Kasumi-1 (cell line): ENCODE measurements at places on chromosomes 6 and 20.

DNA sequence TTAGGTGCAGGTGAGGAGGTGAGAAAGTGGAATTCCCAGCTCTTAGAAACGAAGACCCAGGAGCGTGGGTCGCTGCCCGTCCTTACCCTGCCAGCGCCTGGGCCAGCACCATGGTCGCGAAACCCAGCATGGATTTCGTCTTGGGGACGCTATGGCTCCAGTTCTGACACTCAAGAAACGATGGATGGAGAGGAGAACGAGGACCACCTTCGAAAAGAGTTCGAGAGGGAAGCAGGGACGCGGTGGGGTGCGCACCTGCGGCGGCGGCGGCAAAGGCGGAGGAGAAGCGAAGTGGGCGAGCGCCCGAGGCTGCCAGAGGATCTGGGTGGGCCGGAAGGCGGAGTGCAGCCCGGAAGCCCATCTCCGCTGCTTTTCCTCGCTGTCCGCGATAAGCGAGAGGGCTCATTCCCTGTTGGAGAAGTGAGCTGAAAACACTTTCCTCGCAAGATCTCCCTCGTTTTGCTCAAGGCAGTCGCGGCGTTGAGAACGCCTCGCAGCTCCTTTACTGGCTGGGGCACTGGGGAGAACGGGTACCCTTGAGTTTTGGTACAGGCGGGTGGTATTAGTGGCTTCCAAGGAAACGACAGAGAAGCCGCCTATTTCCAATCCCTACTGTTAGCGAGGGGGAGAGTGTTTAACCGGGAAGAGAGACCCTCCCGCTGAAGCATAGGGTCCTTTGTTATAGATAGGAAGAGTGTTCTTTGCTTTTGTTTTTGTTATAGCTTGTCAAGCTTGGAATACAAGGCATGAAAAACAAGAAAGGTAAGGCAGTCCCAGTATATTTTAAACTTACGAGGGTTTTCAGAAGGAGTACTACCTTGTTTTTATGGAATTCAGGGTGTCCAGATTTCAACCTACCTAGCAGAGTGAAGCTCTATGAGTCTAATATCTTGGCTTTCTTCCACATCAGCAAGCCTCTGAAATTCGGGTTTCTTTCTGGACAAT is 109.5 kb downstream of the TRIM27 start:
- DNase-seq: no peak

GRCh38 chr20:47768016-47768824 is 17.1 kb downstream of the SULF2 start:
- no peak for DNase-seq

- no peak for DNase-seq
Measured at GRCh38 chr20:53850319-53850718, 220.1 kb downstream of the BCAS1 start.

DNA sequence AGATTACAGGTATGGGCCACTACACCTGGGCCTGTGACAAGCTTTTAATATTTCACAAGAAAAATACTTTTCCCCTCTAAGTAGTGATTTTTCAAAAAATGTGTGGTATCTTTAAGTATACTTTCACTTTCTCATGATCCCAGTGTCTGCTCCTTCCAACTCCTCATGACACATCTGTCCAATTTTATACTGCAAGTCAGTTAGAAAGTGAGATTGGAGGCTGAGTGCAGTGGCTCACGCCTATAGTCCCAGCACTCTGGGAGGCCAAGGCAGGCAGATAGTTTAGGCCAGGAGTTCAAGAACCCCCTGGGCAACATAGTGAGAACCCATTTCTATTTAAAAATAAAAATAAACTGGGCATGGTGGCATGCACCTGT is 20.2 kb downstream of the PIM1 start:
- peak; percentile 20 for DNase-seq

DNA sequence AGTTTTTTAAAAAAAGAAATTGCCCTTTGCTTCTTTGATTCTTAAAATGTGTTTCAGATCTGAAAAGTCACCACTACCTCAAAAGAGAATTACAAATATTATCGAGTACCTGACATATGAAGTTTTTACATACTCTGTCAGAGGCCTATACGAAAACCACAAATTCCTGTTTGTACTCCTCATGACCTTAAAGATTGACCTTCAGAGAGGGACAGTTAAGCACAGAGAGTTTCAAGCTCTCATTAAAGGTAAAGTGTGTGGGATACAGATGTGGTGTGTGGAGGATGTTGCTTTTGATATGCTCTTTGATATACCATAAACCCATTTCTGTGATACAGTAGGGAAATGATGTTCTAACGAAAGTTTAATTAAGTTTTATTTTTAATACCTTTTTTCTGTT is 109.8 kb upstream of the GLP1R start:
- no peak for DNase-seq

GRCh38 chr6:154156135-154156896 is 117.3 kb downstream of the OPRM1 start:
- DNase-seq: peak; percentile 84

DNA sequence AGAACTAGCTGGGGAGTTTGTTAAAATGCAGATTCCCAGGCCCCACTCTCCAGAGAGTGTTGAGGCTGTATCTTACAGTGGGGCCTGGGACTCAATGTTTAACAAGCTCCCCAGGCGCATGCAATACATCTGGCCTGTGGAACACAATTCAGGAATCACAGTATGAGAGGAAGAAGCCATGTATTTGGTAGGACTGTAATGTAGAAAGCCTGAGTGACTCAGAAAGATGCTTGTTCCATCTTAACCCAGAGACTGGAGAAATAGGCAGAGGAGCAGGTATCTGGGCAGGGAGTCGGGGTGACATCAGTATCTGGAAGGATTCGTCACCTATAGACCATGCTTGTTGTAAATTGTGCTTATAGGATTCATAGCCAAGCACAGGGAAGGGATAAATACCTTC is 90.5 kb downstream of the UNC5CL start:
- no peak for DNase-seq

DNA sequence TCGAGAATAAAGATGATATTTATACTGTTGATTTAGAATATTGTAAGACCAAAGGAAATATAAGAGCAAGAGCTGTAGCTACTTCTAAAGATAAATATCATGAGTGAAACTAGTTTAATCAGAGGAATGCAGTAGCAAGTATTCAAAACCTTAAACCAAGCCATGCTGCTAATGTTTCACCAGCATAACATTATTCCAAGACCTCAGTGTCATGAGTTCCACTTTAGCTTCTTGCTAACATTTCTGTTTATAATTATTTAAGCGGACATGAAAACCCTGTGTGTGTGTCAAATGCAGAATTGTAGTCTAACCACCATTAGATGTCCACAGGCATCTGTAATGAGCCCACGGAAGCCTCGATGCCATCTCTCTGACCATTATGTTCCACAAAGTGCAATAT is 752.6 kb upstream of the MARCKS start:
- DNase-seq: no peak

DNA sequence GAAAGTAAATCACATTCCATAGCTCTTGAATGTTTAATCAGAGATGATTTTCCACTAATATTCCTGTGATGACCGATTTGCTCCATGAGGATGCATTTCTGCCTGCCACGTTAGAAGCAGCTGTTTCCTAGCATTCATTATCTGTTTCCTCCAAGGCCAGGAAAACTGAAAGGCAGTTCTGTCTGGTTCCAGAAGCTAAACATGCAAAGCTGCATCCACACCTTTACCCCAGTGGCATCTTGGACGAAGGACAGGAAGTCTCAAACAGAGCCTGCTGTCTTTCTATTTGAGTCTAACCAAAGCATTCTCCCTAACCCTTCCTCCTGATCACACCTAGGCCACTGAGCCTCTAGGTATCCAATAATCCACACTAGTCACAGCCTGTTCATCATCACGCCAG is 27.6 kb downstream of the CNKSR3 start:
- no peak for DNase-seq

DNA sequence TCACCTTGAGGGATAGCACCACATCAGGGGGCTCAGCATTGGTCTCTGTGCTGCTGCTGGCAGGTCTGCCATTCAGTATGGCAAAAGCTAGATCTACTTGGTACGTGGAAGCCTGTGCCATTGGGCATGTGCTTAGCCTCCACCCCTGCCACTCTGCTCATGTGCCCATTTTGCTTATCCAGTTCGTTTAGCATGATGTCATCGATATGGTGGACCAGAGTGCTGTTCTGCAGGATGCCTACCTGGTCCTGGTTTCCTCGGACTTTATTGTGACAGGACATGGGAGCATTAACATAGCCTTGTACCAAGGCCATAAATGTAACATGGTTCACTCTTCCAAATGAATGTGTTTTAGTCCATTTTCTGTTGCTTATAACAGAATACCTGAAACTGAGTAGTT is 67.4 kb upstream of the BMP6 start:
- DNase-seq: no peak

DNA sequence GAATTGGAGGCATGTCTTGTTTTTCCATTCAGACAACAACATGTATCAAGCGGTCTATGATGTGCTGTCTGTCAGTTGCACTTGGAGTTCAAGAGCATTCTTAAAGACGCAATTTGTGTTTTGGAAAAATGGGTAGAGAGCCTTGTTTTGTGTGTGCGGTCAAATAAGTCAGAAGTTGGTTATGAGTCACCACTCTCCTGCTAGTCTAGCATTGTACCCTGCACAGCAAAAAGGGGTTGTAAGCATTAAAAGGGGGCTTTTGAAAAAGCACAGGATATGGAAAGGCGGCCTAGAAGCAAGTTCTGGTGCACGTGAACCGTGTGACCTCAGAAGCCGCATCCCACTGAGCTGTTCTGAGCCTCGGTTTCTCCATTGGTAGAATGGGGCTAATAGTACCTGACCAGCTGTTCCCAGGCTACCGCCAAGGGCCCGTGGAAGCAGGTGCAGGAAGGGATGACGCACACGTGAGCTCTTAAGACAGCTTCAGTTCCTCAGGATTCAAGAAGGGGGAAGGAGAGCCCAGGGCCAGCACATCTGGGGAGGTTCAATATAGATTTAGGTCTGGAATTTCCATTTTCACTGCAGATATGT is 61.6 kb upstream of the SNX9 start:
- no peak for DNase-seq

DNA sequence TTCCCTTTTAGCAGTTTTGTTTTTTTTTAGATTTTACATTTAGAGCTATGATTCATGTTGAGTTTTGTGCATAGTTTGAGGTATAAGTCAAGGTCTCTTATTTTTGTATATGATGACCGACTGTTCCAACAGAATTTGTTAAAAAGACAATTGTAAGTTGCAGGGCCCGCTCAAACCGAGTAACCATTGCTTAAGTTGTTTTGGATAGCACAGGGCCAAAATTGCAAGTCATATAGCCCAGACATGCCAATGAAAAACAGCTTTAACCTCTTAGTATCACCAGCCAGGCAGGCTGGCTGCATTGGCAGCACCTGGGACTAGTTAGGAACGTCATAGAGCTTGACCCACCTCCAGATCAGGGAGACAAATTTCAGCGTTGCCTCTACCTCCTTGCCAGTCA is 47.3 kb downstream of the PFDN4 start:
- DNase-seq: no peak

DNA sequence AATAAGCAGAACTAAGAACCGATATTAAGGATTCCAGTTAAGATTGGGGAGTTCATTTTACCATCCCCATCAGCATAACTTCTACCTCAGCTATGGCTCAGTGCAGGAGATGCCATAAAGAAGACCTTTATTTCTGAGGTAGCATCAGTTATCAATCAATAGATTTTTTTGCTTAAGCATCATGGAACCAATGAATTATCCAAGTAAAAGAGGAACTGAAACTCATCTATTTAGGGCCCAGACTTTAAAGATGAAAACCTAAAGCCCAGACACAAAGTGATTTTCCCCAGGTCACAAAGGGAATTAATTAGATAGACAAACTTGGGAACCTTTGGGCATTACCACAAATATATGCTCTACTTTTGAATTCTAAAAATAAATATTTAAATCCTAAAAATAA is 59.2 kb upstream of the TINAG start:
- no peak for DNase-seq

DNA sequence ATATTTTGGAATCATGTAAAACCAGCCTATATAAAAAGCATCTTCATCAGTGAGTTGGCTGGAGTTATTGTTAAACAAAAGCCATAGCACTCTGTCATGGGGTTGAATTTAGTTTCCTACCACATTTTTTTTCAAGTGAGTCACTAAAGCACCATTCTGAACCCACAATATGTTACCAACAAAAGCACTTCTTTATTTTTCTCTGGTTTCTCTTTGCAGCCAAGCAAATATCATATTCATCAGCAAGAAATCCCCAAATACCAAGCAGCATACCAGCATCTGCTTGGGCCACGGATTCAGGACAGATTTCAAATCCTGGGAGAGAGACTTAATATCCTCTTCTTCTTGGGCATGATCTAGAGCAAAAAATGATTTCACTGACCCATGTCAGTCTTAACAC is 441.4 kb downstream of the BCKDHB start:
- no peak for DNase-seq

DNA sequence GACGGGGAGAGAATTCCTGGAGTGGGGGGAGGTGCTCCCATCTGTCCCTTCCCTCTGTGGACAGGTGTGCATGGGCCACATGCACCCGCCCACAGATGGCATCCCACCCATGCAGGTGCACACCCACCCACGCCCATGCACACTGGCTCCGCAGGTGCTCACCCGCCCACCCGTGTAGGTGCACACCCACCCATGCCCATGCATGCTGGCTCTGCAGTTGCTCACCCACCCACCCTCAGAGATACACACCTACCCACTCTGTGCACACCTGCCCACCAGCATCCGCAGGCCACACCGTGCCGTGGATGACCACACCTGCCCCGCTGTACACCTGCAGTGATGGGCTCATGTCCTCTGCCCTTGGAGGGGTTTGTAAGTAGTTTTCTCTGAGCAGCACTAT is 132.0 kb downstream of the PHACTR3 start:
- DNase-seq: no peak

GRCh38 chr20:32898729-32899128 is 40.0 kb downstream of the EFCAB8 start:
- DNase-seq: no peak

GRCh38 chr6:38110481-38110971 is 291.0 kb downstream of the ZFAND3 start:
- DNase-seq: no peak

DNA sequence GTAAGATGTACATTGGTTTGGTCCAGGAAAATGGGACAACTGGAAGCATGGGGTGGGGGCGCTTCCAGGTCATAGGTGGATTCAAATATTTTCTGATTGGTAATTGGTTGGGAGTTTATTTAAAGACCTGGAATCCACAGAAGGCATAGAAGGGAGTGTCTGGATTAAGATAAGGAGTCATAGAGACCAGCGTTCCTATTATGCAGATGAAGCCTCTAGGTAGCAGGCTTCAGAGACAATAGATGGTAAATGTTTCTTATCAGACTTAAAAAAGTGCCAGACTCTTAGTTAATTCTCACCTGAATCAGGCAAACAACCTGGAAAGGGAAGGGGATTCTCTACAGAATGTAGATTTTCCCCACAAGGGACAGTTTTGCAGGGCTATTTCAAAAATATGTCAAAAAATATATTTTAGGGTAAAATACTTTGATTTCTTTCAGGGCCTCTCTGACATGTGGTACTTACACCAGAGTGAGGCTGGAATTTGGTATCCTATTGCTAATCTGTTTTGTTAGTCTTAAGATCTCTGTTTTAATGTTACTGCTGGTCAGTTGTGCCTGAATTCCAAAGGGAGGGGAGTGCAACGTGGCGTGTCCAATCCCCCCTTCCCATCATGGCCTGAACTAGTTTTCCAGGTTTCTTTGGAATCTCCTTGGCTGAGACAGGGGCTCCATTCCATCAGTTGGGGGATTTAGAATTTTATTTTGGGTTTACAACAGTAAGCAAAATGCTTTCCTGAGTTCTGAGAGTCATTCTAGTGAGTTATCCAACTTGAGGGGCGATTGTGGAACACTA is 25.1 kb downstream of the PIGT start:
- DNase-seq: no peak
